ENCODE measurements at places on chromosomes 11 and 22. TPM values are rescaled to one million over a fixed set of nuclear protein-coding genes. Genes with fewer than 3 reads are reported as not detected.
A peak's percentile ranks its signal among the peaks of the same experiment; 100 is the strongest.

The UCP2 gene
- total RNA-seq, result 369 TPM

The CTSW gene
- total RNA-seq, result 25.3 TPM

The GSTT2 gene
- total RNA-seq, result not detected

- DNase-seq, result no peak
These were observed 67.7 kb downstream of the ST3GAL4 start for GRCh38 chr11:126423154-126423553.

- DNase-seq, result no peak
These were observed 477.6 kb downstream of the SOX6 start for GRCh38 chr11:15878756-15879155.

DNA sequence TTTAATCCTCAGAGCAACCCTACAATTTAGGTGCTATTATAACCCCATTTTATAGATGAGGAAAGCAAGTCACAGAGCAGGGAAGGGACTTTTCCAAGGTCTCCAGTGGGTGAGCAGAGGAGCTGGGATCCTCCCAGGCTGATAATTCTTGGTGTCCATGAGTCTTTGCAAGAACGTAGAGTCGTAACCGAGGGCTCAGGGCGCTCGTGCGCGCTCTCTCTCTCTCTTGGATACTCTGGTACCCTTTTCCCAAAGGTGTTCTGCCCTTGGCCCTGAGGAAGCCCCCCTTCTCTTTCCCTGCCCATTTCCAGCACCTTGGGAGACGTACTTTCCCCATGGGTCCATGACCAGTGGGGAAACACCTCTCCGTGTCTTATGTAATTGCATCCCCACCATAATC, 5.2 kb upstream of the ZP1 start:
- DNase-seq, result peak; percentile 45

- peak; percentile 65 for DNase-seq
These were observed 19.2 kb downstream of the NECTIN1 start for GRCh38 chr11:119709638-119710346.

DNA sequence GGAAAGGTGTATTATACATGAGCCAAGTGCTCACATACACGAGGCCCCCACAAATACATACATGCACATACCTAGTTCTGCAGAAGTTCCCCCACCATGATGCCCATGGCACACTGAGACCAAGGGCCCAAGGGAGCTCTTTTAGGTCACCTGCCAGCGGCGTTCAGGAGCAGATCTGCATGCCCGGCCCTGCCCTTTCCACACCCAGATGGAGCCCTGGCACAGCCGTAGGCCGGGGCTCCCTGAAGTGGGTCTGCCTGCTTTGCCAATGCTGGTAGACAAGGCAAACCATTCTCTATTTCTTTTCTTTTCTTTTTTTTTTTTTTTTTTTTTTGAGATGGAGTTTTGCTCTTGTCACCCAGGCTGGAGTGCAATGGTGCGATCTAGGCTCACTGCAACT, 21.5 kb downstream of the NFAM1 start:
- DNase-seq, result no peak

DNA sequence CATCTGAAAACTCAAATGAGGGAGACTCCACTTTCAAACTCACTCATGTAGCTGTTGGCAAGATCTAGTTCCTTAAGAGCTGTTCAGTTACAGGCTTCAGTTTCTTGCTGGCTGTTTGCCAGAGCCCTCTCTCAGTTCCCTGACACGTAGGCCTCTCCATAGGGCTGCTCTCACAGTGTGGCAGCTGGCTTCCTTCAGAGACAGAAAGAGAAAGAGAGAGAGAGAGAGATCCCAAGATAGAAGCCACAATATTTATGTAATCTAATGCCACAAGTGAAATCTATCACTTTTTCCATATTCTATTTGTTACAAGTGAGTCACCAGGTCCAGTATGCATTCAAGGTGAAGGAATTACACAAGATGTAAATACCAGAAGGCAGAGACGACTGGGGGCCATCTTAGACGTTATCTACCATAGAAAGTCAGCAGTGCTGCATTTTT, 168.8 kb downstream of the RCN1 start:
- DNase-seq, result no peak
